SJCRH30 (cell line): ENCODE measurements at places on chromosomes 2 and 18. TPM values are rescaled to one million over a fixed set of nuclear protein-coding genes. Genes with fewer than 3 reads are reported as not detected.

POTEJ gene
- total RNA-seq: 0.06 TPM in 1 of 2 replicates, not detected in the other

DNA sequence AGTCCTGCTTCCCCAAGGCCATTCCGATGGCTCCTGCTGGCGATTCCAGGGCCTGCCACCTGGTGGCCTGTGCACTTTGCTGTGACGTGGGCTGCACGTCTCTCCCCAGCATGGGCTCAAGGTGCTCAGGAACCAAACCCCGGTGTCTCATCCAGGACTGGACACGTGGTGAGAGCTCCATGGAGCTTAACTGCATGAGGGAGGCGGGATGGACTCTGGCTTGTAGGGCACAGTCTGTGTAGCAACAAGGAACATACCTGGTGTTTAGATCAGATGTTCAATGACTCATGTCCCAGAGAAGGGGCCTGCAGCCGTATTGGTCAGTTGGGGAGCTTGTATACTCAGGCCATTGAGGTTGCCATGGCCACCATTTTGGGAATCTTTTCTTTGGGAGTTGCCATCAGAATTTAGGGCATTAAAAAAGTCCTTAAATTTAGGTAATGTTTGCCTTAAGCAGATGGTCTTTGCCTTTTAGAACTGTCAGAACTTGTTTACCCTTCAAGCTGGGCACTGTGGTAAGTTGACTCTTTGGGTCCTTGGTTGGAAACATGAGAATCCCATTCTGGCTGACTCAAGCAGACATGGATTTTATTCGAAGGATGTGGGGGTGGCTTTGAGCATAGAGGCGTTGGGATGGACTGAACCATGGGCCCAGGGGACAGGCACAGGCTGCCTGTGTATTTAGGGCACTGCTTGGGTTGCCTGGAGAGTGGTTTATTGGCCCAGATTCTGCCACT is 21.0 kb downstream of the AGAP1 start:
- H3K27me3 ChIP-seq: no peaks in the 10 kb centered on the region
- no peak overlapping the region for H3K27ac ChIP-seq
- no peak overlapping the region for H3K4me3 ChIP-seq
- DNase-seq: no peak
- H3K4me1 ChIP-seq: peaks cover 11% of the 10 kb centered on the region

DNA sequence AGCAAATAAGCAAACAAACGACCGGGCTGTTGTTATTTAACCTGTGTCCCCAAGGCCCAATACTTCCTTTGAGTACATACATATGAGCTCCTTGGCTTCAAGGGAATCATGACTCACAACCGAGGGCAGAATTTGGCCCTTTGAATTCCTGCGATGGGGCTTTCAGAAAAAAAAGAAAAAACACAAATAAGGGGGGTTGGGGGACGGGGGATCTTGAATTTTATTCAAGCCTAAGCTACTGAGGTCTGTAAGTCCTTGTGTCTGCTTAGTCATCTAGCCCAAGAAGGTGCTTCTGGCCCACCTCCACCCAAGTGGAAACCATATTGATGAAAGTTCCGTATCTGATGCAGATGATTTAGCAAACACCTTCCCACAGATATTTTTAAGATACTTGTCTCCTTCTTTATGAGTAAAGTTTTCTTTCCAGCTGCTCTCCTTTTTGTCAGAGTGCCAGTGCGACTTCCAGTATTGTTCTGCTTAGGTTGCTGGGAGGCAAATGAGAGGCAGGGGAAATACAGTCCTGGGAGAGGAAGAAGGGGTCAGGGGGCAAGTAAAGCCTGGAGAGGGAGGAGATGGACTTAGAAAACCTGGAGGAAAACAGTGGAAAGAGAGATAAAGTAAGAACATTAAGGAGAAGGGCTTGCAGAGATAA is 169.6 kb downstream of the ZEB2 start:
- H3K4me1 ChIP-seq: peaks cover 6% of the 10 kb centered on the region
- no peak for DNase-seq
- no peaks in the 10 kb centered on the region for H3K36me3 ChIP-seq
- no peak overlapping the region for H3K27ac ChIP-seq
- H3K27me3 ChIP-seq: no peaks in the 10 kb centered on the region

DNA sequence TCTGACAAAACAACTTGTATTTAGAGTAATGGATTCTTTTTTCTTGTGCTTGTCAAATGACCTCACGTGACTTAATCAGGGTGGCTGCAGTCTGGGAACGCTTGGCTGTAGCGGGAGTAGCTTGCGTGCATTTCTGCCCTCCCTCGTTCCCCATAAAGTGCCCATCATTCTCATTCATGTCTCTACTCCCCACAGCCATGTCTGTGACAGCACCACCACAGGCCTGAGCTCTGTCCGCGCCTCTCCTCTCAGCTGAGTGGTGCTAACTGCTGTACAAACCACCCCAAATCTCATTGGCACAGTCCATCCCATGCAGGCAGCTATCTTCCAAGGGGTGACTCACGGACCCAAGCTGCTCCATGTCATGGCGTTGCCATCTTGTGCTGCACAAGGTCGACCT is 161.7 kb downstream of the TSN start:
- H3K4me1 ChIP-seq: no peaks in the 10 kb centered on the region
- no peak overlapping the region for H3K27ac ChIP-seq
- no peaks in the 10 kb centered on the region for H3K27me3 ChIP-seq
- no peaks in the 10 kb centered on the region for H3K36me3 ChIP-seq

VSNL1 gene
- not detected in 2 replicates for total RNA-seq

CCDC141 gene
- 5.3 and 5.5 TPM in 2 replicates for total RNA-seq

DNA sequence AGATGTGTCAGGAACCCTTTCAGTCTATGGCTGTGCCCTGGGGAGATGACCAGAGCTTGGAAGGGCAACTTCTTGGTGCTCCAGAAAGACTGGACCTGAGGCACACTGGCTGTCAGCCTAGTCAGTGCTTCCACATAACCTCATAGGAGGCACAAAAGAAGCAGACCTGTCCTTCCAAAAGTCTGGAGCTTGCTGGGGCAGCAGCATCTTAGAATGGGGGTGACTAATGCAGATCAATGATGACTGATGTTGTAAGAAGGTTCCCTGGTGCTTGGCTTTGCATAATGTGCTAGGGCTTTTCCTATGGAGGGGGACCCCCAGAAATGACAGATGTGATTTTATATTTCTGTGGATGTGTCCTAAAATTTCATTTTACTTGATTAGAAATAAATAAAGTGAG is 255.7 kb upstream of the THUMPD2 start:
- H3K4me1 ChIP-seq: no peaks in the 10 kb centered on the region
- DNase-seq: no peak
- no peaks in the 10 kb centered on the region for H3K36me3 ChIP-seq
- H3K4me3 ChIP-seq: no peak overlapping the region
- H3K27ac ChIP-seq: no peak overlapping the region

DNA sequence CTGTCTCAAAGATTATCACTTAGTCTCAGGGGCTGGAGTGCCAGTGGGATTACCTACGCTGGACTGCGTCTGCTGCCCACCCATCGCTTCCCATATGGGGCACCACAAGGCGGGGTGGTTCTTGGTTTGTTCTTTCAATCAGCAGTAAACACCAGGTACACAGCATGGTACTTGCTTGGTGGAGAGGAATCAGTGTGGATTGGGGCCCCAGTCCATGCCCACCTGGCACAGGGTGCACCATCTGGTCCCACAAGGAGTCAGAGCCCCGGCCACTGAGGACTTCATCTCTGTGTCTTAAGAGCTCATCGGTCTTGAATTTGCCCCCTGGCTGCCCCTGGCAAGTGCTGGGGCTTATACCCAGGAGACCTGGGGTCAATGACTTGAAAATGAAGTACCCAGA is 96.2 kb downstream of the GLI2 start:
- H3K4me3 ChIP-seq: no peak overlapping the region
- H3K27ac ChIP-seq: no peak overlapping the region
- no peaks in the 10 kb centered on the region for H3K27me3 ChIP-seq
- H3K4me1 ChIP-seq: peaks cover 19% of the 10 kb centered on the region

SLC19A3 gene
- total RNA-seq: not detected in 2 replicates
